Activated naive CD4-positive, alpha-beta T cell treated with anti-CD3 and anti-CD28 coated beads, Interleukin-2, amount 10 ng/mL, durations not matched to agents 5 hours and 36 hours (primary cell): ENCODE measurements at places on chromosomes 7 and 10. TPM values are rescaled to one million over a fixed set of nuclear protein-coding genes. Genes with fewer than 3 reads are reported as not detected.

The PDE6C gene
- total RNA-seq = not detected

The HMX3 gene
- total RNA-seq = not detected

The CDK14 gene
- not detected for total RNA-seq

The TRIM73 gene
- total RNA-seq = 13.2 TPM

The ELN gene
- not detected for total RNA-seq

The AKR1C2 gene
- not detected for total RNA-seq

The SPDYE11 gene
- total RNA-seq = not detected
